ENCODE measurements at places on chromosomes 2 and 18.

DNA sequence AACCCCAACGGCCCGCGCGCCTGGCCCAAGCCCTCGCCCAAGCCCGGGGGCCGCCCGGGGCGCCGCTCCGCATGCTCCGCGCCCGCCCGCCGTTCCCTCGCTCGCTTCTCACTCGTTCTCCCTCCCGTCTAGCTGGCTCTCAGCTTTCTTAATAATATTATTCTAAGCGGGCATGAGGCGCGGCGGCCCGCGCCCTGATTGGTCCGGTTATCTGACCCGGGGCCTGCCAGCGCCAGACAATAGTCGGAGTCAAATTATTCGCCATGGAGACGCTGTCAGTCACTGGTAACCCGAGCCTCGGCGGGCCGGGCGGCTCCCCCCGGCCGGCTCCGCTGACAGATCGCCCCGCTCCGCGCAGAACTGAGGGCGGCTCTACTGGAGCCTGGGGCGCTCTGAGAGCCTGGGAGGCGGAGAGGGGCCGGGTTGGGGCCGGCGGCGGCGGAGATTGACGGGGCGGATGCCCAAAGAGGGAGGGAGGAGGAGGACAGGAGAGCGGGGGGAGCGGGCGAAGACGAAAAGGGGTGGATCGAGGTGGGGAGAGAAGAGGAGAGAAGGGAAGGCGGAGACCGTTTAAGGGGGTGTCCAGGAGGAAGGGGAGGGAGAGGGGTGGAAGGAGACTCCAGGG lies at the start of gene SIX2:
Gene SIX2 (minus strand): TSS at position 150 of the 625 bp plus-strand sequence. CDS start 342 bp downstream, outside the sequence.
- no peak for DNase-seq

DNA sequence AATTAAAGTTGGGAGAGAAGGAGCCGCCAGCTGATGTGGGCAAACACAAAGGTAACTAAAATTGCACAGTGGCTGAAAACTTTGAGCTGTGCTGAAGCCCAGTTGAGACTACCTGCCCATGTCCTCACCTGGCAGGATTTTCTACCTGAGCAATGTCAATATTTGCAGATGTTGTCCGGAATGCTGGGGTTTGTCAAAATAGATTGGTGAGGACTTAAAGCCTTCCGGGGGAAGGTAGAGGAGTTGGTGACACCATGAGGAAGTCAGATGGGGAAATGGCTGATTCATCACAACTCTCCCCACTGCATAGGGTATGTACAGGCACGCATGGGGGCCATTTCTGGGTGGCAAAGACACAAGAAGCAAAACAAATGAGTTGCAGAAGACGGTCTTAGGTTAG lies 114.9 kb downstream of the ALK start:
- DNase-seq, result no peak

DNA sequence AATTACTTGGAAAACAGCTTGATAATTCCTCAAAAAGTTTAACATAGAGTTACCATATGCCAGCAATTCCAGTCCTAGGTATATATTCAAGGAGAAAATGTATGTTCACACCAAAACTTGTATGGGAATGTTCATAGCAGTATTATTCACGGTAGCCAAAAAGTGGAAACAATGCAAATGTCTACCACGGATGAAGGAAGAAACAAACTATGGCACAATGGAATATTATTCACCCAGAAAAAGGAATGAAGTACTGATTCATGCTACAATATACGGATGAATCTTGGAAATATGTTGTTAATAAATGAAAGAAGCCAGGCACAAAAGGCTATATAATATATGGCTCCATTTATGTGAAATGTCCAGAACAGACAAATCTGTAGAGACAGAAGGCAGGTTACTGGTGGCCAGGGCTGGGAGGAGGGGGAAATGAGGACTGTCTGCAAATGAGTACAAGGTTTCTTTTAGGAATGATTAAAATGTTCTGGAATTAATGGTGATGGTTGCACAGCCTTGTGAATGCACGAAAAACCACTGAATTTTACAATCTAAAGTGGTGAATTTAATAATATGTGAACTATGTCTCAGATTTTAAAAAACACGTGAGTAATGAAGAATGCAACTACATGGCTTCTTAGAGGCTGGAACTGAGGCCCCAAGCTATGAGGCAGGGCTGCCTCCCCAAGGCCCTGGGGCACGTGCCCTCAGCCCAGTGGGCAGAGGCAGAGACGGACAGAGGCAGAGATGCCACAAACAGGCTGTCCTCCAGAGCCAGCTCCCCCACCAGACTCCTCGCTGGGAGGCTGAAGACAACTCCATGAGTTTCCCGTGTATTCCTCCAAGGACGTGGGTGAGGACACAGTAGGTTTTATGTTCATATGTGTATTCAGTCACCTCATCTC lies 5.0 kb downstream of the LIMS2 start:
- no peak for DNase-seq

GRCh38 chr2:231687133-231687852 lies 21.0 kb upstream of the PTMA start:
- peak; percentile 74 for DNase-seq

GRCh38 chr2:18378020-18378653 lies 182.3 kb downstream of the RDH14 start:
- no peak for DNase-seq

DNA sequence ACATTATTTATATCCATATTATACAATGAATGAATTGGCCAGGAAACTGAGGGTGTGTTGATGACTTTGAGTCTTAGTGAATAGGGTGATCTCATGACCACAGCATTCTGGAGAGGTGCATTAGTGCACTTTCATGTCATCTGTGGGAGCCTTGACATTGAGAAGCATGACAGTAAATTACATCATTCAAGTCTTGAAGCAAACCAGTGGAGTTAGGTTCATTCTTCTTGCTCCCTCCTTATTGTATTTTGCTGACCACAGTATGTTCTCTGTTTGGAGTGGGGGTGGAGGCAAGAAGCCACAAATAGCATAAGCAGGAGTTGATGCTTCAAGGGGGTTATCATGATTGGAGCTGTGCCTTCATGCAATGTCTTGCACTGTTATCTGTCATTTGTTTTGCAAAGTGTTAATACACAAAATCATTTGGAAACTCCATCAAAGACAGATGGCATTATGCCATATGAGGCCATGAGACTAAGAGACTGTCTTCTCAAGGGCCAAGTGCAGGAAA lies 680.2 kb downstream of the NYAP2 start:
- no peak for DNase-seq

- no peak for DNase-seq
These were observed at the start of gene ERICH2 for GRCh38 chr2:170770008-170770605. TSS of gene ERICH2 (plus strand) at chr2:170770378. CDS start at chr2:170770682, 304 bp downstream.

DNA sequence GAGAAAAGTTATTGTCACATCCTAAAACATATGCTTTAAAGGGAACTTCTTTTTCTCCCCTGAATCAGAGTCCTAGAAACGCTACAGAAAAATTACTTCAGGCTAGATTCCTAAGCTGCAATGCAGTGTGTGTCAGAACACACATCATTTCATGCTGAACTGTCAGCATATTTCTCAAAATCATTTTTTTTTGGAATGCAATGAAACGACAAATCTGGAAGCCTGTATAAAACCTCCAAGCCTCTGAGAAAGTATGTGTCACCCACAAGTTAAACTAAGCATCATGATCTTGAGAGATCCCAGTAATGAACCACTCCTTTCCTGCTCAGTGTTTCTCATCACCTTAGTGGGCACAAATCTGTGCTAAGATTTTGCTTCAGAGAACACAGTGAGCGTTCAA lies 276.2 kb downstream of the ZNF521 start:
- DNase-seq, result no peak

DNA sequence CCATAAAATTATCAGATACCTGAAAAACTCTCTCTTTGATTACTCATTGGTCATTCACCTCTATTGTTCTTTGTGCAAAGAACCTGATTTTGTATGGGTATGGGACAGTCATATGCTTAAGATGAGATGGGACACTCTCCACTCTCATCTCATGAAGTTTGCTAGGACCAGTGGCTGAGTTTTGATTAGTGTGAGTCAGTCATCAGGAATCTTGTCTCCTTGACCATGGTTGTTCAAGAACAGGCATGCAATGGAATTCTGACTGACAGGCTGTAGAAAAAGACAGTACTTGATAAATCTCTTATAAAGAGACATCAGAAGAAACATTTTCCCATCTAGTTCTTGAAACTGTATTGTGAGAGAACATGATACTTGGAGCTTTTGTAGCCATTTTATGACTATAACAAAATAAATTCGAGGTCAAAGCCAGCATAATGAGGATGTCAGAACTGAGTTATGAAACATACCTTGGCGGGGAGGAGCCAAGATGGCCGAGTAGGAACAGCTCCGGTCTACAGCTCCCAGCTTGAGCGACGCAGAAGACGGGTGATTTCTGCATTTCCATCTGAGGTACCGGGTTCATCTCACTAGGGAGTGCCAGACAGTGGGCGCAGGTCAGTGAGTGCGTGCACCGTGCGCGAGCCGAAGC lies 367.0 kb downstream of the NR4A2 start:
- DNase-seq, result no peak
